ENCODE measurements at places on chromosomes 2 and 18.

GRCh38 chr2:200077210-200077650, 121.8 kb downstream of the MAIP1 start:
- DNase-seq: no peak

- no peak for DNase-seq
These were observed 116.5 kb downstream of the NOL4 start for GRCh38 chr18:34108206-34108605.

DNA sequence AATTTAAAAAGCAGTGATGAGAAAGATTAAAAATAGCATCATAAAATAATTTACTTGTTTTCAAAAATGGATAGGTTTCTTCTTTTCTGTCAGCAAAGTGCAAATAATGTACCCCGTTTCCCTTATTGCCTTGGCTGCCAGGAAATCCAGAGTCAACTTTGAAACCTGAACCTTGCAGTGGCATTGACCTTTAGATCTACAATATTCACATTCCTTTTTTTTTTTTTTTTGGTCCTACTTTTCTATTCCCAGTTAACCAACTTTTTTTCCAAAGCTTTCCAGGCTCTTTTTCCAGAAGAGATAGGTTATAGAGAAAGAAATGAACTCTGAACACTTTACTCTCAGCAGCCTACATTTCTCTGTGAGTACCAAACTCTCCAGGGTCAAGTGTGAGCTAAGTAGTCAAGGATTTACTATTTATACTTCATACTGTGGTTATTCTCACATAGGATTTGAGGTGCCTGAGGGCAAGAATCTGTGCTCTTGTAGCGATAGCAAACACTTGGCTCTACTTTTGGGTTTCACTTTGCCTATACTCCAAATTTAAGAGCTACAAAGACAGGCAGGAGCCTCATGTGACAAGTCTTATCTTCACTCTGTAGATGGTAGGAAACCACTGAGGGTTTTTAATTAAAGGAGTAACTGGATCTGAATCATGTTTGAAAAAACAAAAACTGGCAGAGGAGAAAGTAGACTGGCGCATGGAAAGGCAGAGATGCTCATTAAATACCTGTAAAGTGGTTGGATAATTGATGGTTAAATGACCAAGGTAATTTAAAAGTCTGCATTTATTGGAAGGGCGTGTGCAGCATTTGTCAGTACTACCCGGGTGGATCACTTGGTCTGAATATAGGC, 63.2 kb upstream of the TMEM17 start:
- DNase-seq: no peak

- no peak for DNase-seq
These were observed 41.4 kb downstream of the DGKD start for GRCh38 chr2:233395687-233396086.

GRCh38 chr2:116810645-116811044, 1003.8 kb upstream of the DDX18 start:
- no peak for DNase-seq

DNA sequence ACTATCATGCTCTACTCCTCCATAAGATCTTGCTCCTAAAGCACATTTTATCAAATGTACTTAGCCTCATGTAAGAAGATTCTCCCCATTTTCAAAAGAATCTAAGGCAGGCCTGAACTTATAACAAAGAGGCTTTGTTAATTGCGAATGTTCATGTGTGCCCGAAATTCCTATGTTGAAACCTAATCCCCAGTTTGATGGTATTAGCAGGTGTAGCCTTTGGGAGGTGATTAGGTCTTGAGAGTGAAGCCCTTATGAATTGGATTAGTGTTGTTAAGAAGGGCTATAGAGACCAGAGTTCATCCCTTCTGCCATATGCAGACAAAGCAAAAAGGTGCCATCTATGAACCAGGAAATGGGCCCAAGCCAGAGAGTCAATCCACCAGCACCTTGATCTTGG, 234.5 kb downstream of the PAX3 start:
- DNase-seq: no peak

- DNase-seq: no peak
These were observed 127.5 kb downstream of the MC4R start for GRCh38 chr18:60245096-60245495.

DNA sequence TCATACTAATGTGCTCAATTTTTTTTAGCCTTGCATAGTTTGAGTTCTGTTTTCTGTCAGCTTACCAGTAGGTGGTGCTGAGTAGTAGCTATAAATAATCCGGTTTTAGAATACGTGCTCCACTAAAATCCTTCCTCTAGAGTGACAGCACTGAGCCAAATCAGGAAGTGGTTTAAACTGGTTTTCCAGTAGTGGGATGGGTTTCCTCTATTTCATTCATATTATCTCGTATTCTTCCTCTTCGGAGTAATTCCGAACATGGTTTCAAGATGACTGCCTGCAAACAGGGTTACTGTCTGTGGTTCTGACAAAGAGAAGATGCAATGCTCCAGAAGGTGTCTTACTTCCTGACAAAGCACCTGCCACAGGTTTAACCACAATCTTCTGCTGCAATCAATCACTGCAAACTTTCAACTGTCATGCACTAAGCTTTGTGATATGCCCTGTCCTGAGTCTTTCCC, 496.9 kb upstream of the VRK2 start:
- no peak for DNase-seq

- no peak for DNase-seq
These were observed 5.2 kb downstream of the PNKD start for GRCh38 chr2:218275371-218276072.

- no peak for DNase-seq
These were observed 13.9 kb downstream of the PCARE start for GRCh38 chr2:29060441-29060840.

DNA sequence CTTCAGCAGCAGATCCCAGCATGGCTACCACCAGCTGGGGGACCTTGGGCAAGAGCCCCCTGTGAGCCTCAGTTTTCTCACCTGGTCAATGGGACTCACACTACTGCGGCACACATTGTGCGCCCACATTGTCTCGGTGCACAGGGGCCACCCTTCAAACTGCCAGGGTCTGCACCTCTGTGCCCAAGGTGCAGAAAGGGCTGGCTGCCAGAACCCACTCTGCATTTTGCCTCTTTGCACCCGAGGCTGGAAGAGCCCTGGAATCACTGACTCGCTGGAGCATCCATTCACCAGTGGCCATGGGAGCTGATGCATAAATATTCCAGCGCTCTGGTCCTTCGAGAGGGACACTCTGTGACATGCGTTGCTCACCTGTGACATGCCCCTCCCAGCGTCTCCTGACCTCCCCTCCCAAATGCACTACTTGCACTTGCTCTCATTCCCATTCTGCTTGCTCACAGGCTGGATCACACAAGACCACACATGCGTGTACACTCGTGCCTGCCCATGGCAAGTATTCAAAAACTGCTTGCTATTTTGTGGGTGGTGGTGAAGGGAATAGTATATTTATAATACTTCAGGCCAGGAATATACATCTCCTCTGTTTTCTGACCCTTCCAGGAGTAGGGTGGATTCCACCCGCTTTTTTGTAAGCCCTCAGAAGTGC, 18.8 kb upstream of the C1QL2 start:
- DNase-seq: no peak

DNA sequence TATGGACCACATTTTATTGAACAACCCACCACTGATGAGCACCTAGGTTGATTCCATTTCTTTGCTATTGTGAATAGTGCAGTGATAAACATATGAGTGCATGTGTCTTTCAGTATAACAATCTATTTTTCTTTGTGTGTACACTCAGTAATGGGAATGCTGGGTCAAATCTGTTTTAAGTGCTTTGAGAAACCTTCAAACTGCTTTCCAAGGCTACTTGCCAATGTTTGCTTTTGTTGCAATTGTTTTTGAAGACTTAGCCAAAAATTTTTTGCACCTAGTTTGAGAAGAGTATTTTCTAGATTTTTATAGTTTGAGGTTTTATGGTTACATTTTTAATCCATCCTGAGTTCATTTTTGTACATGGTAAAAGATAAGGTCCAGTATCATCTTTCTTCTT, 587.4 kb upstream of the SETBP1 start:
- no peak for DNase-seq

DNA sequence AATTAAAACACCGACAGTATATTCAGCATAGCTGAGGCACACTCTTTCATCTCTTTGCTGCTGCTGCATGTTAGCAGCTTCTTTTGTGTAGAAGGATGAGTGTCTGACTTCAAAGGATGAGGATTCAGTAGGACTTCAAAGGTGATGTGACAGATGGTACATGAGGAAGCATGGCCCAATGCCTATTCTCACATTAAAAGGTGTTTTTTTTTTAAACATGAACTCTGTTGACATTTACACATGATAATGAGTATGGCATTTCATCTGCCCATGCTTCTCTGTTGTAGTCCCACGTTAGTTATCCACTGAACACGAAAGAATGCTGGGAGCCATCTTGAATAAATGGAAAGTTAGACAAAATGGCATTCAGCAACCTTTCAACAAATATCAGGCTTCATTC, 1950.8 kb upstream of the PIK3C3 start:
- DNase-seq: no peak

- DNase-seq: no peak
These were observed 61.6 kb downstream of the COPS8 start for GRCh38 chr2:237147317-237147716.
